ENCODE measurements at places on chromosomes 1 and 21. TPM values are rescaled to one million over a fixed set of nuclear protein-coding genes. Genes with fewer than 3 reads are reported as not detected.

The PTTG1IP gene
- 220 TPM for total RNA-seq

The HORMAD1 gene
- 0.40 TPM for total RNA-seq

The RORC gene
- total RNA-seq: not detected

The RGS13 gene
- not detected for total RNA-seq

The NTRK1 gene
- not detected for total RNA-seq

The AMY1A gene
- total RNA-seq: not detected

The TIPRL gene
- total RNA-seq: 40.6 TPM

The SLAMF8 gene
- total RNA-seq: not detected

The RGS18 gene
- not detected for total RNA-seq

The KIF2C gene
- total RNA-seq: 27.3 TPM

The SPRR2B gene
- total RNA-seq: not detected

The TXNIP gene
- total RNA-seq: 51.5 TPM

The ATP6V1G3 gene
- total RNA-seq: not detected

The DTL gene
- 11.4 TPM for total RNA-seq

The CCDC185 gene
- not detected for total RNA-seq

The ZFP69 gene
- 3.8 TPM for total RNA-seq

The TOMM40L gene
- total RNA-seq: 9.6 TPM

The CRYAA gene
- total RNA-seq: not detected

The WNT9A gene
- 0.44 TPM for total RNA-seq

The GREM2 gene
- total RNA-seq: 6.8 TPM

The TNFRSF14 gene
- total RNA-seq: 25.8 TPM

The PTPRC gene
- total RNA-seq: 0.40 TPM

The HCN3 gene
- total RNA-seq: 1.1 TPM

The SHE gene
- 0.93 TPM for total RNA-seq

The OR6K3 gene
- not detected for total RNA-seq

The KCNK1 gene
- 6.3 TPM for total RNA-seq

The FOXO6 gene
- 0.06 TPM for total RNA-seq

The CD58 gene
- 23.0 TPM for total RNA-seq

The FCRL6 gene
- not detected for total RNA-seq

The CDK11B gene
- total RNA-seq: 9.1 TPM

The MYBPH gene
- total RNA-seq: 0.06 TPM

The SUSD4 gene
- total RNA-seq: not detected

The PLPP3 gene
- total RNA-seq: 367 TPM

The UTS2 gene
- not detected for total RNA-seq

The NBPF20 gene
- total RNA-seq: 2.9 TPM

The KLHDC9 gene
- 3.5 TPM for total RNA-seq

The CYP4A22 gene
- total RNA-seq: not detected

The CYP4X1 gene
- total RNA-seq: 7.4 TPM

The IPO13 gene
- 18.4 TPM for total RNA-seq

The NR0B2 gene
- not detected for total RNA-seq

The NUP210L gene
- total RNA-seq: 0.13 TPM
